ENCODE measurements at places on chromosomes 11 and 22.
A peak's percentile ranks its signal among the peaks of the same experiment; 100 is the strongest.

- no peak for DNase-seq
Measured at GRCh38 chr11:78727816-78728215, 153.2 kb upstream of the NARS2 start.

DNA sequence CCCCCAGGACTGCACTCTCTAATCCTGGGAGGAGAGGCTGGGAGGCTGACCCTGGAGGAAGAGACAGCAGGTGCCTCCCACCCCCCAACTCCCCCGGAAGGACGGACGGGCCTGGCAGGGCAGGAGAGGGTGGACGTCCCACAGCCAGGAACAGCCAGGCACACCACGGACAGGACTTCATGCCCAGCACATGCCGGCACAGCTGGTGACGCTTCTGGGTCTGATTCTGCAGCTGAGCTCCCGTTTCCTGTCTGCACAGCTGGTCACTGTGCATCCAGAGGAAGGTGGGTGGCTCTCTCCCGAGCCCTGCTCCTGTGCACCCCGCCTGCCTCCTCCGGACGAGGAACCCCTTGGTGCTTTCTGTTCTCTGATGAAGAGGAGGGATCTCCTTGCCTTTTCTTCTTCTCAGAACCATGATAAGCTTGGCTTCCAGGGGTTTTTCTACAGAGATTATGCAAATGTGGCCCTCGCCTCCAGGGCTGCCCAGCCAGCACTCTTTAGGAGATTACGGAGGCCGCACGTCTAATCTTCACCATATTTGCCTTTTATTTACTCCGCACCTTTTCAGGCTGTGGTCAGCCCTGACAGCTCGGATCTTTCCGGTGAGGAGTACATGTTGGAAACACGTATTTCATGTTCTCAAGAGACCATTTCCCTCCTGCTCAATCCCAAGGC, 1295.8 kb downstream of the BRD1 start:
- no peak for DNase-seq

- no peak for DNase-seq
Measured at GRCh38 chr22:24190159-24190540, 8.9 kb downstream of the SUSD2 start.

GRCh38 chr11:45204761-45205160, 58.3 kb downstream of the PRDM11 start:
- DNase-seq = no peak

- no peak for DNase-seq
Measured at GRCh38 chr22:28594076-28594796, 85.4 kb downstream of the TTC28 start.

- DNase-seq = no peak
Measured at GRCh38 chr11:85540181-85540580, 87.0 kb downstream of the DLG2 start.

GRCh38 chr11:21631991-21632390, 560.9 kb upstream of the ANO5 start:
- no peak for DNase-seq

- peak; percentile 7 for DNase-seq
Measured at GRCh38 chr11:86743223-86744118, 56.9 kb upstream of the PRSS23 start.

- DNase-seq = no peak
Measured at GRCh38 chr11:66904561-66904960, 47.7 kb downstream of the LRFN4 start.

DNA sequence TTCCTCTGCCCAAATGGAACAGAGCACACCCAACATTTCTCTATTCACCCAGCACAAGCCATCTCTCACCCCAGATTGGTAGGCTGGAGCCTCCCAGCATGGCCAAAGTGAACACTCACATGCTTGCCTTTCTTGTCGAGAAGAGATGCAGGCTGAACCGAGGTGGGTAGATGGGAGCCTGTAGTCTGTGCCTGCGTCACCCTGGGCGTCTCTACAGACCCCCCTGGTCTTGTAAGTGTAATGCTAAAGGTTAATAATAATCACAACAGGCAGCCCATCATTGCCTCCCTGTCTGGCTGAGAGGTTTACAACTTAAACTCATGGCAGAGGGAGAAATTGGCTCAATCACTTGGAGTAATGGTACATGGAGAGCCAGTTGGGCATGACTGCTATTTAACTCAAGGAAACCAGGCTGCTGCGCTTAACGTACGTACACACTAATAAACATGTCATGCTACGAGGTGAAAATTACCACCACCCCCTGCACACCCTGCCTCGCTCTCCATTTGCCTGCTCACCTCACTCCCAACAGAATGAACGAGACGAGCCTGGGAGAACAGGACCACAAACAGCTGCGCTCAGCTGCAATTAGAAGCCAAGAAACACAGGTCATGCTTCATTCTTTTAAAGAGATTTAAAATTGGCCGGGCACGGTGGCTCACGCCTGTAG, 9.1 kb upstream of the ZBTB16 start:
- DNase-seq = no peak

DNA sequence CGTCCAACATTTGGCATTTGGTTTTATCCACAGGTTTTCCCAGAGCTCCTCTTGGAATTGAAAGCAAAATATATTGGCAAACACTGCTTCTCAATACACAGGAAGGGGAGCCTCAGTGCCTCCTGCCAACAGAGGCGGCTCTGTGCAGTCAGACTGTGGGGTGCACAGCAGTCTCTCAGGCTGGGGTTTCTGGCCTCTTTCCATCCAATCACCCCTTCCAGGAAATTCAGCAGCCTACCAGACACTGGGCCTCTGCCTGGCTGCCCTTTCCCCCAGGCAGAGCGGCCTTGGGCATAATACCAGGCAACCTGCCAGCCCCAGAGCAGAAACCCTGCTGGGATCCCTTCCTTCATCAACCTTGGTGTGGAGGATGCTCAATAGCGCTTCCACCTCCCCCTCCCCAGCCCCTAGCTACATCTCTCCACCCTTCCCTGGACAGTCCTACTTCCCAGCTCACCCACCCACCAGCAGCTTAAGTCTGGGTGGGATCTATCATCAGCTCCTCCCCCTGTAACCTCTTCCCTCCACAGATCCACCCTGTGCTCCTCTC, 17.8 kb upstream of the RAPSN start:
- DNase-seq = no peak

- DNase-seq = no peak
Measured at GRCh38 chr11:62419943-62420342, 1.1 kb downstream of the SCGB1A1 start.

DNA sequence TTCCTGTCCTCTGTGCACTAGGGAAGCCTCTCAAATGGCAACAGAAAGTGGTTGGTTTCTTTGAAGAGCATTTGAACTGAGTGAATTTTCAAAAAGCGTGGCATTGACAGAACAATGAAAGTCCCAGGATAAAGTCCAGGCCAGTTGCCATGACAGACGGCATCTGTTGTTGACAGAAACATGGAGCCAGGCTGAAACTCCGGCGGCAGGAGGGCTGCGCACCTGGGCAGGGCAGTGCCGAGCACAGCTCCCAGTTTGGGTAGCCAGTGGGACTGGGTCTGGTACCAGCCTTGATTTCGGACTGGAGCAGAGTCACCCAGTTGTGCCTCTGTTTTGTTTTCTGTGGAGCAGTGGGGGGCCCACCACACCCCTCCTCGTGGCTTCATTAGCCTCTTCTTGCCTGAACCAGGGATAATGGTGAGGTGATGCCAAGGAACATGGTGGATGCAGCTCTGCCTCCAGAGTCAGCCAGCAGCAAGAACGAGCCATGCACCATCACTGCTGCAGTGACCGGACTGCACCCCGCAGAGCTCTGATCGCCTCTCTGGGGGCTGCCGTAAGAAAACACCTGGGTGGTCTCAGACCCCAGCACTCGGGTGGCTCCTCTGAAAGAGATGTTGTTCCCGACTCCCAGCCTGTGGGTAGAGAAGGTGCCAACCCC, 9.8 kb upstream of the SEPTIN5 start:
- no peak for DNase-seq

GRCh38 chr11:1109918-1110705, 35.4 kb downstream of the MUC2 start:
- no peak for DNase-seq

GRCh38 chr22:44357966-44358465, 45.3 kb upstream of the SHISAL1 start:
- DNase-seq = no peak

GRCh38 chr22:32080904-32081303, 37.8 kb downstream of the SLC5A1 start:
- peak; percentile 18 for DNase-seq

- peak; percentile 56 for DNase-seq
Measured at GRCh38 chr22:30267382-30268302, 991 bp upstream of the OSM start.

- DNase-seq = no peak
Measured at GRCh38 chr22:49538006-49538405, 289.7 kb downstream of the BRD1 start.

DNA sequence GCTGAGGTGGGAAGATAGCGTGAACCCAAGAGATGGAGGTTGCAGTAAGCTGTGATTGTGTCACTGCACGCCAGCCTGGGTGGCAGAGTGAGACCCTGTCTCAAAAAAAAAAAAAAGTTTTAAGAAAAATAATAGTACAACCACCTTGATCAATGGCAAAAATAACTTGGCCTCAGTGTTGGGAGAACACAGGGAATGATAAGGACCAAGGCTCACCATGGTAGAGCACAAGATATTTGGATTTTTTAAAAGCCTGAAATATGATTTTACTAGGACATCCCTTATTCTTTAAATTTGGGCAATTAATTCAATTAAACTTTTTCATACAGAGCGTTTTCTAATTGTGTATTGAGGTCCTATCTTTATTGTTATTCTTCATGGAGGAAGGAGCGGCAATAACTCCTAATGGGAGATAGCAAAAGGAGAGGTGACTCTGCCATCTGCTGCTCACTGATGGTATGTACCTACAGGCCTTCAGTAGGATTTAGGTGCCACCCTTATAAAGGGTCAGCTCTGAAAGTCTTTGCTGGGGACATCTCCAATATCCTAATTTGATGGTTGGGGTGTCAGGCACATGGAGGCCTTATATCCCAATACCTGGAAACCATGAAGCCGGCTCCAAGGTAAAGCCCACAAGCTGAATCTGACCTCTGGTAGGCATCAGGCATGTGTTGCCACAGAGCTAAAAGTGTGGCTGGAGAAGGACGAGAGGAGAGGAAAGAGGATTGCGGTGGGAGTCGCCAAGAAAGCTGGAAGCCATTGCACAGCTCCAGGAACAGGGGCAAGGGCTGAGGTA, 21.9 kb upstream of the POLD3 start:
- DNase-seq = peak; percentile 7

GRCh38 chr11:57432149-57432561, 5.2 kb upstream of the SLC43A3 start:
- no peak for DNase-seq

DNA sequence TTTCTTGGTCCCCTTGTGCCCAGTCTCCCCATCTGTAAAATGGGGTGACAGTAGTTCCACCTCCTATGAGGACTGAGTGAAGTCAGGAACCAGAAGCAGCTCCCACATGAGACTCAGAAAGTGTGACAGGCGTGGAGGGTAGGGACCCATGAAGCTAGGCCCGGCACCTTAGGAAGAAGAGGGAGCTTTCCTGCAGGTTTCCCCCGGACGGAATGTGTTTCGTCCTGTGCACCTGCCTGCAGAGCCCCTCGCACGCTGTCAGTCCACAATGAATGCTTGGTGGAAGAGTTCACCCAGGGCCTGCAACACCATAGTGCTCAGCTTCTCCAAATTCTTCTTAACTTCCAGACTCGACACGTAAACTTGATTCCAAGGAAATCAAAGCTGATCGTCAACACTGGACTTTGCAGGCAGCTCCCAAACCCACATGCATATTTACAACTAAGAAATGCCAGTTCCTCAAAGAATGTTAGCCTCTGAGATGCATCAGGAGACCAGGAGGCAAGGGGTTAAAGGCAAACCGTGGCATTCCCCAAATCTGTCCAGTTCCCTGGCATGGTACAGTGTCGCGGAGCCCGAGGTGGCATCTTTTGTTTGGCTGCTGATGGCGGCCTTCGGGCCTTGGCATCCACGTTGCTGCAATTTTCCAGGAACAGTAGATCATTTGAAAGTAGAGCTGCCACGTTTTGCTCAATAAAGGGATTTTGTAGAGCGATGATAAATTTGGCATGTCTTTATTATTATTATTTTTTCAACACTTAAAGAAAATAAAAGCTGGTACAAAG, 15.4 kb downstream of the LRP5 start:
- no peak for DNase-seq

DNA sequence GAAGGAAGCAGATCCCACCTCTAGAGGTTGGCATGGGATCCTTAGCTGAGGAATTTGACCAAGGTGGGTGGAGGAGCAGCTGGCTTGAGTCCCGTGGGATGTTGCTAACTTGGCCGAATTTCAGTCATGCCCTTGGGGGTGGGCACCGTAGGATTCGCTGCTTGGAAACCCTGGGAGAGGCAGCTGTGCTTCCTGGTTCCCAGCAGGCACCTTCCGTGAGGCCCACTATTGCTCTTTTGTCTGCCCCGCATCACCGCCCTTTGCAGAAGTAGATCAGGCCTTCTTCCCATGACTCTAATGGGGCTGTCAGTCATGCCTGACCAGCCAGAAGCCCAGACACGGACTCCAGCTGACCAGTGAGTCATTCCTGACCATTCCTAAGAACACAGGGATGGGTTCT, 292.3 kb upstream of the SYN3 start:
- DNase-seq = no peak

DNA sequence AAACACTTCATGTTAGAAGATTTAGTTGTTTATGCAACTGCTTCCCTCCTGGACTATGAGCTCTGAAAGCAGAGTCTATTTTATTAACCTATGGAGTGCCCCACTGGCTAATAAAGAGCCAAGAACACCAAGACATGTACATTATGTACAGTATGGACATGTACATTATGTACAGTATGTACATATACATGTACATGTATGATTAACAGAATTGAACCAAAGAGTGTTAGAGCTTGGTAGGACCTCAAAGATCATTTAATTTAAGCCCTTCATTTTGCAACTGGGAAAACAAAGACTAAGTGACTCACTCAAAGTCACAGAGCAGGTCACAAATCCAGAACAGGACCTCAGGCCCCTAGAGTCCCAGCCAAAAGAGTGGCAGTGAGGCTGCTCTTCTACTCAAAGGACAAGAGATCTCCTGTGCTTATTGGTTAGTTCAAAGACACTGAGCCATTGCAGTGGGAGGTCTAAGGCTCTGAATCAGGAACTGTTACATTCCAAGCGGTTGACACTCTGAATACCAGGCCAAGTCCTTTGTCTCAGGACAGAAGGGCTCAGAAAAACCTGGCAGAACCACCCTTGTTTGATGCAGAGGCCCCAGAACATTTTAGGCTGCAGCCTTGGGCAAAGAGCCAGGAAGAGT, 103.8 kb downstream of the FAM168A start:
- DNase-seq = no peak

GRCh38 chr11:35292279-35292678, 127.1 kb downstream of the SLC1A2 start:
- no peak for DNase-seq

GRCh38 chr11:41519696-41520095, 60.2 kb upstream of the LRRC4C start:
- DNase-seq = no peak

DNA sequence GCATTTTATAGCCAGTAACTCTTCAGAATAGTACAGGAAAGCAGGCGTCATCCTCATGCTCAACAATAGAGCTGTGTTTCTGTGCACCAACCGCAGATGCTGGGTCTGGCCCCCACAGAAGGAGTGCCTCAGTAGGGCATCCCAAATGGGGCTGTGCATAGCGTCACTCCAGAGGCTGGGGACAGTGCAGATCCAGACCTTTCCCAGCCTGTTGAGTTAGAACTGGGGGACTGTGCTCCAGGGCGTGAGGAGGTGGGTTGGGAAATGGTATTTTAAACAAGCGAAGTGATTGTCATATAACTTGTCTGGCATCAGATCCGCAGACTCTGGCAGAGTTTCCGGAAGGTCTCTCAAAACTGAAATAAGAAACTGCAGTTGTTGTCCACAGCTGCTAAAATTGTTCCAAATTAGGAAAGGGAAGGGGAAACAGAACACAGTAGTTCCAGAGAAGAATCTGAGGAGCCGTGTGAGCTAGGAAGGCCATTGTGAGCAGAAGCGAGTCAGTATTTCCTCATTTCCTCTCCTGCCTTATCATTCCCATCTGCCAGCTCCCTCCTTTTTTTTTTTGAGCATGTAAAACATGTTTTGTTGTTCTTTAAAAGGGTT, 52.2 kb downstream of the JAM3 start:
- DNase-seq = no peak

Measured in CD4-positive, alpha-beta T cell treated with Interferon gamma for 1 hour (primary cell).